ENCODE measurements at places on chromosomes 2 and 18.
A peak's percentile ranks its signal among the peaks of the same experiment; 100 is the strongest.

GRCh38 chr2:202261531-202261930 lies 4.0 kb upstream of the NOP58 start:
- no peak for DNase-seq

GRCh38 chr18:63319383-63320122 lies at the start of gene BCL2:
Gene BCL2, minus strand, starts transcription at chr18:63319769.
- DNase-seq, result peak; percentile 73

GRCh38 chr2:31131871-31132270 lies 6.4 kb downstream of the GALNT14 start:
- DNase-seq, result no peak

- no peak for DNase-seq
Measured at GRCh38 chr2:64698177-64698643, 44.5 kb upstream of the SERTAD2 start.

GRCh38 chr2:225824748-225825449 lies 425.4 kb downstream of the NYAP2 start:
- no peak for DNase-seq

DNA sequence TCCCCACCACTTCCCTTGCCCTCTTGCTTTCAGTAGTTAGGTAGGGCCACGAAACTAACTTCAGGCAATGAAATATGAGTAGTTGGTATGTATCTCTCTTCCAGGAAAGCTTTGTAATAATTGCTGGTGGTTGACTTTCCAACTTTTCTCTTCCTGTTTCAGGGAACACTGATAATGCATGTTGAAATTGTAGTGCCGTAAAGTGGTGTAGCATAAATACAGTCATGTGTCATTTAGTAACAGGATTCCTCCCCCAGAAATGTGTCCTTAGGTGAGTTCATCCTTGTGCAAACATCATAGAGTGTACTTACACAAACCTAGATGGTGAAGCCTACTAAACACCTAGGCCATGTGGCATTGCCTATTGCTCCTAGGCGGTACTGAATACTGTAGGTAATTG lies 429.2 kb downstream of the PID1 start:
- DNase-seq, result no peak

GRCh38 chr18:59011289-59011688 lies 128.4 kb upstream of the SEC11C start:
- DNase-seq, result no peak
